ENCODE measurements at places on chromosomes 6 and 20.

DNA sequence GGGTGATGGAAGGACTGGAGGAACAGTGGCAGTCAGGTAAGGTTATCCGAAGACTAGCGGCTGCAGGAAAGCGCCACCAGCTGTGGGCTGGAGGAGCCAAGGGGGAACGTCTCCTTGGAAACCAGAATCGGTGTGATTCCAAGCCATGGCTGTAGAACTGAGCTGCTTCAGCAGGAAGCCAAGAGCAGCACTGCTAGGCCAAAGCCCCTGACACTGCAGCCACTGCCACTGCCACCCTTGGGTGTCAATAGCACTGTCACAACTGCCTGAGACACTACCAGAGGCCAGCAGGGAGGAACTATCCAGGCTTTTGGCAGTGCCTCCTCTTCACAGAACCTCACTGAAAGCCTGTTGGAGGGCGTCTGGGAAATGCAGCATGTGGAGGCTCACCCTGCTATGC lies 289.6 kb upstream of the SUPT3H start:
- DNase-seq = no peak

DNA sequence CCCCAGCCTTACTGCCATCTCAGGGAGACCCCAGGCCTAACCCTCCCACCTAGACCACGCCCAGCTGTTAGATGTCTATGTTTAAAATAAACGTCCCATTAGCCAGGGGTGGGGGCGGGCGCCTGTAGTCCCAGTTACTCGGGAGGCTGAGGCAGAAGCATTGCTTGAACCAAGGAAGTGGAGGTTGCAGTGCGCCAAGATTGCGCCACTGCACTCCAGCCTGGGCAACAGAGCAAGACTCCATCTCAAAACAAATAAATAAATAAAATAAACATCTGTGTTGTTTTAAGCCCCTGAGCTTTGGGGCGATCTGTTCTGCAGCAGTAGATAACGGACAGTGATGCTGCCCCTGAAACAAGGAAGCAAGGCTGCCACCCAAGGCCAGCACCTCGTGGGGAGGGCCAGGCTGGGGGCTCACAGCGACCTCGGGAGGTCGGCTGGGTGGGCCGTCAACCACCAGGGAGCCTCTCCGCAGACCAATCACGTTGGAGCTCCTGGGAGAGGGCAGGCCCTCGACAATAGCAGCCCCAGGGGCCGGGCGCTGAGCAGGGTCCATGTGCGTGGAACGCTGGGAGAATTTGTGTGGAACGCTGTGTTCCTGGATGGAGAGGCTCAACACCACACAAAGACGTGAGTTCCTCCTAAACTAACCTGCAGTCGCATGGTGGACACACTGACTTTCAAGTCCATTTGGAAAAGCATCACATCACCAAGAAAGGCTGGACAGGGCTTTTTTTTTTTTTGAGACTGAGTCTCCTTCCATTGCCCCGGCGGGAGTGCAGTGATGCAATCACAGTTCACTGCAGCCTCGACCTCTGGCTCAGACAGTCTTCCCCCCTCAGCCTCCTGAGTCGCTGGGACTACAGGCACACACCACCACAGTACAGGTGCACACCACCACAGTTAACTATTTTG lies 1.0 kb upstream of the HELZ2 start:
- peak; percentile 43 for DNase-seq

DNA sequence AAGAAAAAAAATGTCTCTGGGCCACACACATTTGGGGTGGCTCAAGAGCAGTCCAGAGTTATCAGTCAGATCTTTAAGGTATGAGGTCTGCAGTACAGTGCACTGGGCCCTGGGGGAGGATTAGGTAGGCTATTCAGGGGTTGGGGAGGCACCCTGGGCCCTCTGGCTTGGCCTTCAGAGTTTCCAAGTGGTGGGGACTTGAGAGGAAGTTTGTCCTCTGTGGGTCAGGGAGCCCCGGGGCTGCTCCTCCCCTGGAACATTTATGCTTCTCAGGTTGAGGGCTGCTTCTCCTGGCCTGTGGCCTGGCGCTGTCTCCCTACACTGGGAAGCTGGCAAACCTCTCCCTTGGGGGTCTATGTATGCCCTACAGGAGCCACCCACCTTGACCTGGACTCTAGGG lies 46.0 kb downstream of the PTK7 start:
- DNase-seq = no peak

DNA sequence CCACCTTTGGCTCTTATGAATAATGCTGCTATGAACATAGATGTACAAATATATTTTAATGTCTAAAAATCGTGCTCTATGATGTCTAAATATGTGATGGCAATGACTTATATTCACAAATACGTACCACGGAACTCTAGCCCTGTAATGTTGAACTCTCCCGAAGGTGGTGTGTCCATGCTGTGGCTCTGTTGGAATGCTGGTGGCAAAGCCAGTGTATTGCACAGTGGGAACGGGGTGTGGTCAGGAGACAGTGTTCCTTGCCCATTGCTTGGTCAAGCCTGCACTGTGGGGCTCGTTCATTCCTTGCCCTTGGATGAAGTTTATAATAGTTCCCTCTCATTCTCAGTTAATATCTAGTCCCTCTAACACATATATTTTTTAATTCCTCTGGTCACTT lies 109.6 kb downstream of the MTHFD1L start:
- no peak for DNase-seq

GRCh38 chr20:3521852-3522740 lies 51.3 kb downstream of the ATRN start:
- DNase-seq = peak; percentile 25

- DNase-seq = no peak
Measured at GRCh38 chr6:134539865-134540323, 222.0 kb upstream of the SGK1 start.

- no peak for DNase-seq
Measured at GRCh38 chr6:105755885-105756284, 330.3 kb upstream of the PRDM1 start.

GRCh38 chr6:156976216-156977127 lies 199.3 kb downstream of the ARID1B start:
- DNase-seq = peak; percentile 52

GRCh38 chr6:128259029-128259724 lies 261.2 kb downstream of the PTPRK start:
- no peak for DNase-seq

DNA sequence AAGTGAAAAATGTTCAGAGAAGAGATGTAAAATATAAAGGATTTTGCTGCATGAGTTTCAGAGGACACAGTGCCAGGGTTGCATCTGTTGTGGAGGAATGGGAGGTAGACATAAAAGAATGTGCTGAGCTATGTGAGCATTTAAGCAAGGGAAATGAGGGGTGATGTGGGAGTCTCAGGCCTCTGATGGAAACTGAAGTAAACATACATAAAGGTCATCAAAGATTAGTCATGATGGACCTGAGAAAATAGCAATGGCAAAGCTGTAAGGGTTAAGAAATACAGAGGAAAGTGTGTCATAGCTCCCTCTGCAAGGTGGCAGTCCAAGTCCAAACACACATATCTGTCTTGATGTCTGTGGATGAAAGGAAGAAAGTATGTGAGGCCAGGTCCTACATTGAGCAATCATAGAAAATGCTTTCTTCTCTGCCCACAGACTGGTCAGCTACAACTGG lies 306.6 kb upstream of the ECI2 start:
- DNase-seq = peak; percentile 34

- DNase-seq = peak; percentile 95
Measured at GRCh38 chr6:161091972-161092701, 100.6 kb downstream of the MAP3K4 start.

GRCh38 chr20:46256293-46256692 lies 52.0 kb downstream of the CDH22 start:
- no peak for DNase-seq

DNA sequence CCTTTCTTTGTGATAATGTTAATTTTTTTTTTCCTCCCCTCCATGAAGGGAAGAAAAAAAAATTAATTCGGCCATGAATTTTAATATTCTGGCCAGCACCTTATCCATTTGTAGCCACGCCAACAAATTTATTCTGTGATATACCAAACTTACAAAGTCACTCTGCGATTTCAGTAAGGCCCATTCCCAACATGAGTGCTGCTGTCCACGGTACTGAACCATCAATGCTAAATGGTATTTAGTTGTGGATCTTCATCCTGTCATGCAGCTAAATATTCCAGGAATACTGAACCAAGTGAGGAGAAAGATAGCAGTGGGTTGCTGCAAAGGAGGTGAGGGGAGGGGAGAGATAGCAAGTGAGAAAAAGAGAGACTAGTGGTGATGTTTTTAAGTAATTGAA lies 19.5 kb upstream of the RSPH4A start:
- DNase-seq = peak; percentile 18

DNA sequence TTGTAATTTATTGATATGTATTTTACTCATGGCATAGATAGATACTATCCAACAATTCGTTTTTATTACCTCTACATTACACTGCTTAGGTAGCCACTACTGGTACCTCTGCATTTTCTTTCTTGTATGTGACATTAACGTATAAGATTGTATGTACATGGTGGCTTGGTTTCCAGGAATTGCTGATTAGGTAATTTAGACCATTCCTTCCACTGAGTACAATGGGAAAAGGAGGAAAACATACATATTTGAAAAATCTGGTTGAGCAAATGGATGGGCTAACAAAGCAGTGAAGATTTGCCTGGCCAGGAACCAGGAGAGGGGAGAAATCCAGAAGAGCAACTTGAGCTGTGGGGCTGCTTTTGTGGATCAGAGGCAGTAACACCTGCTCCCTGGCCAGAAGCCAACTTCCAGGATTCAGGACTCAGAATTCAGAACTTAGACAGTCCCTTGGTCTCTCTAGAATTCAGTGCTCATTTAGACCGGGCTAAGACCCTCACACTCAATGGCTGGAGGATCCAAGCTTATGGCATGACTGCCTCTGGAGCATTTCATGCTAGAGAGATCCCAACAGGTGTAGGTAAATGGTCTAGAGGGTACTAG lies 17.9 kb upstream of the MICB start:
- no peak for DNase-seq

GRCh38 chr20:32281711-32282110 lies 4.3 kb downstream of the KIF3B start:
- DNase-seq = no peak

- DNase-seq = no peak
Measured at GRCh38 chr6:98787435-98787834, 46.9 kb upstream of the POU3F2 start.

DNA sequence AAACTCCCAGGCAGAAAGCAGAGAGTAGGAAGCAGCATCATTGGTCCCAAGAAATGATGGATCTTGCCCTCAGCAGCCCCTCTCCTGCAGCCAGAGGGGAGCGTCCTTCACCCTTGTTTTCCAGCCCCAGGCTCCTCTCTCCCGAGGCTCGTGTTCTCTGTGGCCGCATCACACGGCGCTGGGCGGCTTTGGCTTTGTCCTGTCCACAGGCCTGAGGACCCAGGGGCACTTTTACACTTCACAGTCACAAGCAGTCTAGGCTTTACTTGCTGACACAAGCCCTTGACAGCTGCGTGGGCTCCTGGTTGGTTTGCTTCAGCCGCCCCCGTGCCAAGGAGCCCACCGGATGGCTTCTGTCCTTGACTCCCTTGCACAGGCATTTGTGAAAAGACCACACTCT lies 175.4 kb upstream of the THBS2 start:
- DNase-seq = no peak

DNA sequence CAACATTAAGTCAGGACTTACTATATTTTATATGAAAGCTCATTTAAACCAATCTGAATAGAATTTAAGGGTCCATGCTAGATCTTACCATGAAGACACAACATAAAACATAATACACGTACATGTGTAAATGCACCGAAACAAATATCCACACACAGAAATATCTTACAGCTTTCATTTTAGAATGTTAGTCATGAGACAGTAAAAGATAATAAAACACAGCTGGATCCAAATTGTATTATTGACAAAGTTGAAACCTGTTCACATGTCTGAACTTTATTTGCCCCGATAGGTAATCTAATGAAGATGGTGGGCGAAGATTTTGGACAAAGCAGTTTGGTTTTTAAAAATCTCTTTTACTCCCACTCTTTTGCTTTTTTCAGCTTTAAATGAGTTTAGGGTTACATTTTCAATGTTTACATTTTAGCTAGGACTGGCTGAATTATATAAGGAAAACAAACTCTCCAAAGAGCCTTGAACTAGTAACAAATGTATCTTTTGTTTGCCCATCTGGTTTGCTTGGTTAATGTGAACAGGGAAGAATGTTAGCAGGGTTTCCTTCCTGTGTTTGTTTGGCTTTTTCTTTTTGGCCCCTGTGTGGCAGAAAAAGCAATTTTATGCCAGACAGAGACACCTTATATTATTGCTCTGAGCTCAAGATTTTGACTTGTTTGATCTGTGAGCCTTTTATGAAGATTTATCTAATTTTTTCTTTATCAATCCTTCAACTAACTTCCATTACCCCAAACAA lies 5.1 kb upstream of the TMEM181 start:
- DNase-seq = peak; percentile 24

DNA sequence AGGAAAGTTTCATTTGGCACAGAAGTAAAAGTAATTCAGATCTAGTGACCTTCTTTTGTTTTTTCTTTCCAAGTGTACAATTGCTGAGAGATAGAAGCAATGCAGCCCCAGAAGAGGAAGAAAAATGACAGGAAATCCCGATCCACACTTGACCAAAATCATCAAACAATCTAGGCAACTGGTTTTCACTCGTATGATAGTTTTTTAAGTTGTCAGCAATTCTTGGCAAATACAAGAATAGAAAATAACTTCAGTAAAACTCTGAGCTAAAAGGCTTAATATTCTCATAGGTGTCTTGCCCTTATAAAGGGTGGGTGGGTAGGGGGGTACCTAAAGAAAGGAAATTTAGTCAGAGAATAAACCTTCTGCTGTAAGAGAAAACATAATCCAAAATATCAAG lies 36.0 kb downstream of the SESN1 start:
- no peak for DNase-seq

GRCh38 chr20:10488534-10488933 lies 53.4 kb downstream of the SLX4IP start:
- DNase-seq = no peak

- DNase-seq = no peak
Measured at GRCh38 chr6:136037242-136037875, 185.9 kb downstream of the PDE7B start.

GRCh38 chr6:155782739-155783459 lies 327.3 kb upstream of the NOX3 start:
- peak; percentile 70 for DNase-seq
